Stimulated activated CD8-positive, alpha-beta memory T cell treated with anti-CD3 and anti-CD28 coated beads, Interleukin-4, amount 100 ng/mL, for 48 hours (primary cell): ENCODE measurements at places on chromosomes 2 and 18.

DNA sequence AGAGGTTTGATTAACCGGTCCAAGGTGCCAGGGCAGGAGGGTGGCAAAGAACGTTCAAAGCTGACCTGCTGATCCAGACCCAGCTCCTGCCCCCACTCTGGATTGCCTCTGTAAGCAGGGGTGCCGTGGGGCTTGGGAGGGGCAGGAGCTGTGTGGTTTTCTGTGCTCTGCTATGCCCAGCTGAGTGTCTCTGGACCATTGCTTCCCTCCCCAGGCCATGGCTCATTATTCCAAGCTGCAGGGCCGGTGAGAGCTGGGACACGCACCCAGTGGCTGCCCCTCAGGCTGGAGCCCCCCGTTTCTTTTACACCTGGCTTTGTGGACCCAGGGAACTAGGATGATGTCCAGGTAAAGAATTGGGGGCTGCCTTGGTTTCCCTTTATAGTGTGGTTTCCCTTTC, 238.4 kb upstream of the HS6ST1 start:
- no peak for DNase-seq

DNA sequence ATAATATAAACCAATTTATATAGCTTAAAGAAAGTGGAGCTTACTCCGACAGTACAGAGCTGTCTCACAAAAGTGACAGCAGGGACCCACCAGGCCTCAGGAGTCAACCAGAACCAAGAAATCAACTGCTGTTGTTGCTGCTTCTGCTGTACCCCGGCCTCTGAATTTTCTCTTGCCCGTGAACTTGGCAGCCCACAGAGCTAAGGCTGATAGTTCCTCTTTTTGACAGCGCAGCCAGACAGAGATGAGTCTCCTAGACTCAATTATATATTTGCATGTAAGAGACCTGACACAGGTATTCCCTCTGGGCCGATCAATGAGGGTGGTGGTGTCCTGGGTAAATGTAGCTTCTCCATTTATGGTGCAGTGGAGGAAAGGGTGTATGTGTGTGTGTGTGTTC, 109.4 kb downstream of the KCTD1 start:
- DNase-seq, result no peak

- DNase-seq, result no peak
Observed at GRCh38 chr2:186696290-186696689, 2.4 kb downstream of the FAM171B start.

DNA sequence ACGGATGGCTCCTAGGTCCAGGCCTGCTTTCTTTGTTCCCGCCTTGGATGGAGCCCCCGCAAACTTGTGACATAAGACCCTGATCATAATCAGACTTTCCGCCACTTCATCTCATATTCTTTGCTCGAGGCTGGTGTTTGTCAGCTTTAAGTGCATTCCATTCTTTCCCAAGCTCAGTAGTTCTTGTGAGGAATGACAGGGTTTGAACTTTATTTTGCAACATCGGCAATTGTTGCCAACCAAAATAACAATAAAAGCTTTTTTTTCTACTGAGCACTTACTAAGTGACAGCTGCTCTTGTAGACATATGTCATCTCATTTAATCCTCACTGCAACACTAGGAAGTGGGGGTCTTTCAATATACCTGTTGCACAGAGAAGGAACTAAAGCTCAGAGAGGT, 178.8 kb upstream of the ST6GAL2 start:
- DNase-seq, result no peak
